ENCODE measurements at places on chromosomes 11 and 22.
A peak's percentile ranks its signal among the peaks of the same experiment; 100 is the strongest.

DNA sequence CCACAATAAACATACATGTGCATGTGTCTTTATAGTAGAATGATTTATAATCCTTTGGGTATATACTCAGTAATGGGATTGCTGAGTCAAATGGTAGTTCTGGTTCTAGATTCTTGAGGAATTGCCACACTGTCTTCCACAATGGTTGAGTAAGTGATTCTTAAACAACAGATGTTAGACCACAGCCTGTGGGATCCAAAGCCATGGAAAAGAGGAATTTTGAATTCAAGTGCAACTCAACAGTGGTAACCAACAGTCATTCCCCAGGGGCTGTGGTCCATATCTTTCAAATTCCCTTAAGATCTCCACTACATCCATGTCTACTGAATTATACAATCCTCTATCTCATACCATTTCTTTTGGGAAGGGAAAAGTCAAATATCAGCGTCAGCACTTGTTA, 321.5 kb downstream of the LARGE1 start:
- no peak for DNase-seq

DNA sequence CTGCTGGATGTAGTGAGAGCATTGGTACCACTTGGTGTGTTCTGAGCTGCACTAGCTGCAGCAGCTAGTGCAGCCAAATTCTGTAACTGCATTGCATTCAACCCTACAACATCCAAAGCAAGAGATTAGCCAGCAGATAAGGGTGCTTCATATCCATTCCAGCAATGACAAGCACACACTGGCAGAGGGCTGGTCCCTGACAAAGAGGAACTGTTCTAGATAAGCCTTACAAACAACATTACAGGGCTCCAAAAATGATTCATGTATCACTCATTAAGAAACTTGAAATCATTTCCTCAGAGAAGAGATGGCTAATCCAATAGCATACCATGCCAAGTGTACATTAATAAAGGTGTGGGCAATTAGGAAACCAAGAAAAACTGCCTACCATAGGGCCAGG, 28.4 kb upstream of the RAPSN start:
- no peak for DNase-seq

DNA sequence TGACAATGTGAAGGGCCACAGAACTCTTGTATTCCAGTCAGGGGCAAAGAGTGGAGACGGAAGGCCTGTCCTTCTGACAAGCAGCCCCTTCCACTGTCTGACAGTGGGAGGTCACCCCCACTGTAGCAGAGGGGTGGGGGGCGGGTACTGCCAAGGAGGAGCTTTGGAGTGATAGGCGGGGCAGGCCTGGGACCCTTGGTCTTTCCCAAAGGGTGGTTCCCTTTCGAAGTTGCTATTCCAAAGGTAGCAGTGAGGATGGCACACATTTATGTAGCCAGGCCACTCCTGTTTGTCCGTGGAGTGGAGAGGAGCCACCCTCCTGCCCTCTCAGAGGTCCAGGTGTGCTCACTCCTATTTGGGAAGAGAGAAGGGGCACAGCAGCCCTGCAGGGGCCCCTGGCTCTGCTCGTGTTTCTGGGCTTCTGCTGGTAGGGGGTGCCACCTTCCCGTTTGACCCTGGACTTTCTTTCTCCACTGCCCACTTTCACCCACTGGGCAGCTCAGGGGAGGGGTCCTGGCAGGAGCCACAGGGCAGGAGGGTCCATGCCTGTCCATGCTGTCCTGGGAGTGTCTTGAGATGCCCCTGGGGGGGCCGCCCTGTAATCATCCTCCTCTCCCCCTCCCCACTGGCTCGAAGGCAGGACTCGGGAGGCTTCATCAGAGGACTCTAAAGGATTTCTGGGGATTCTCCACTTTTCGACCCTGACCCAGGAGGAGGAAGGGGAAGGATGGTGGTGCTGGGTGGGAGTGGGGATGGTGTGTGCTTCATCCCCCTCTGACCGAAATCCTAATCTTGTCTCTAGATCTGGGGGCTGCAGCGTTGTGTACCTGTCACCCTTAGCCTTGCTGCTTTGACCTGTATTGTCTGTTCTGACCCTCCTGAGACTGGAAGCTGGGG, 994 bp downstream of the TAGLN start:
- no peak for DNase-seq

- DNase-seq: no peak
Observed at GRCh38 chr11:44990665-44991064, 40.0 kb upstream of the TP53I11 start.

DNA sequence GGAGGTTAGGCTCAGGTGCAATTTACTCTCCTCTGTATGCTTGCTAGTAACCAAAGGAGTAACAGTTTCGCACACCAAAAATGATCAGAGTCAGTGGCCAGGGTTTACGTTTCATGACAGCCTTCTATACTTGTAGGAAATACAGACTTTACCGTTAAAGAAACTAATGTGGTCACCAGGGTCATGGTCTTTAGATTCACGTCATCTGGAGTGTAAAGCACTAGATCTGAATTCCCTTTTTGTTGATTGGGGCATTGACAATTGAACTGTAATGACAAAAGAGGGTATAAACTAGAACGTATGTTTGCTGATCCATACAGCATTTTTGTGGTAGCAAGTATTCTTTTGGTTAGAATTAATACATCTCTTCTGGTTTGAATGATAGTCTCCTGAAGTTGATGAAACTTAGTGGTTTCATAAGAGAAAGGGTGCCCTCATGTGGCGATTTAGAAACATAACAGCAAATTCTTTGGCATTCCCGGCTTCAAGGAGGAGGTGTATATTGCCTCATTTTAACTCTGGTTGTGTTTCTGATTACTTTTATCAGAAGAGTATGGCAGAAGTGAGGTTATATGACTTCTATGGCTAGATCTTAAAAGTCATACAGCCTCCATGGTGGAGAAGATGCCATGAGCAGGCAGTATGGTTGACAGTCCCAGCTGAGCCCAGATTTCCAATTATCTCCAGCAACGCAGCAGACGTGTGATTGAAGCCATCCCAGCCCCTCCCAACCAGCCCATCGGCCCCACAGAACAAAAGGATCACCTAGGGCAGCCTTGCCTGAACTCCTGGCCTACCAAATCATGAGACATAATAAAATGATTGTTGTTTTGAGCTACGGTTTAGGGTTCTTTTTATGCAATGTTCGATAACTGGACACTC, 35.1 kb downstream of the MMP7 start:
- peak; percentile 34 for DNase-seq

GRCh38 chr11:68206211-68206610, 6.9 kb downstream of the KMT5B start:
- no peak for DNase-seq

- no peak for DNase-seq
Observed at GRCh38 chr22:20211409-20211996, 56.6 kb downstream of the RTN4R start.

DNA sequence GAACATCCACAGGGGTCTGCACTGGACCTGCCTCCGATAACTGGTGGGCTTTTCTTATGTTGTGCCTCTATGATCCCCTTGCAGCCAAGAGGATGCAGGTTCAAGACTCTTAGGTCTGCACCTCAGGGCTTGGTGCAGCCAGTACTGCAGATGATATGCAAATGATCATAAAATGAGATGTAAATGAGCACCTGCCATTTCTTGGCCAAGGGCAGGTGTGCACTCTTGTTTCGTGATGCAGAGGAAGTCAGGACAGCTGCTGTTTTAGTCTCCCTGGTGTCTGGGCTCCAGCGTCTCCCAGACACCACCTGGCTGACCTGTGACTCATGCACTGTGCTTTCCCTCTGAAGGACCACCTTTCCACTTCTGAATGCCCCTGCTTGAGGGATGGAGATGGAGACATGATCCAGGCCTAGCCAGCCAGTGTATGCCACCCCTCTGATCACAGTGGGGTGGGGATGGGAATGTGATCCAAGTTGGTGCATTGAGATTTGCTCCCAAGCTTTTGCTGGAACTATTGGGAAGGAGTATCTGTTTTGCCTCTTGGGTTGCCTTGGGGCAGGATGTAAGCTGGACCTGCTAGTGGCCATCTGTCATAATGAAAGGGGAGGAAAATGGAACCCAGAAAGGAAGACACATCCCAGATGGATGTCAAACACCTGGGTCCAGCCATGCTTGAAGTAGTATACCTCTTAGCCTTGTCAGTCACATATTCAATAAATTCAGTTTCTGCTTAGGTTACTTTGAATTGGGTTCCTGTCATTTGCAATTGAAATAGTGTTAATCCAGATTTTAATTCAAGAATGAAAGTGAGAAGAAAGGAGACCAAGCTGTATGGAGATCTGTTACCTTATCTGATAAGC, 3.3 kb upstream of the KCNJ11 start:
- no peak for DNase-seq

DNA sequence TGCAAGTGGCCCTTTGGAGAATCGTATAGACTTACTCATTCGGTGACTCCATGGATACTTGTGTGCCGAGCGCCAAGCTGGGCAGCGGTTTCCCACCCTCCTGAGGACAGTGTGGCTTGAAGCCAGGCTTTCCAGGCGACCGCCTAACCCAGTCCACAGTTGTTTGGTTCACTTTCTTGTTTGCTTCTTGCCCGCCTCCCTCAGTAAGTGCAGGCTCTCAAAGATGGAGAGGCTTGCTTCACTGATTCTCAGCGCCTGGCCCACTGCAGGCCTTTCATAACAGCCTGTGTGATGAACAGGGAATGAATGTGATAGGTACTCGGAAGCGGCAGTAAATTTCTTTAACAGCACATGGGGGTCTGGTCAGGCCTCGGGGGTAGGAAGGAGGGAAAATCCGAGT, 11.2 kb upstream of the MDK start:
- no peak for DNase-seq

- DNase-seq: no peak
Observed at GRCh38 chr11:79167510-79168188, 273.2 kb downstream of the TENM4 start.

DNA sequence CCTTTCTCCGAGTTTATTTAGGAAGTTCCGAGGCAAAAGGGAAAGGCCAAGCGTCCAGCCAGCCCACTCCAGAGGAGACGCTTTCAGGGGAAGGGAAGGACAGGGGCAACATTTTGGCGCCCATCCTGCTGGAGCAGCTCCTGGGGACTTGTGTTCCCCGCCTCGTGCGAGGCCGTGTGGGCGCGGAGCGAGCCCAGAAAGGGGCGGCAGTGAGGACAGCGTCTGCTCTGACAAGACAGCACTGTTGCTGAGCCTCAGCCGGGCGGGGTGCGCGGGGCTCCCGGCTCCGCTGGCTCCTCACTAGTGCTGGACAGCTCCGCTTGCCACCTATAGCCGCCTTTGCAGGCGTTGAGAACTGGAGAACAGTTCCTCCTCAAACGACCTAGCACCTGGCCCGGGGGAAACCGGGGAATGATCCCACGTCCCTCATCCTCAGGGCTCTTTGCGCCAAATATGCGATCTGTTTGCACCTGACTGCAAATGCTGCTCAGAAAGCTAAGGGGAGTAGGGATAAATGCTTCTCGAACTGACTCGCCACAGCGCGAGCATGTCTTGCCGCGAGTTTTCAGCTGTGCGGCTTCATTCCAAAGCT, 722 bp upstream of the GUCY1A2 start:
- no peak for DNase-seq

DNA sequence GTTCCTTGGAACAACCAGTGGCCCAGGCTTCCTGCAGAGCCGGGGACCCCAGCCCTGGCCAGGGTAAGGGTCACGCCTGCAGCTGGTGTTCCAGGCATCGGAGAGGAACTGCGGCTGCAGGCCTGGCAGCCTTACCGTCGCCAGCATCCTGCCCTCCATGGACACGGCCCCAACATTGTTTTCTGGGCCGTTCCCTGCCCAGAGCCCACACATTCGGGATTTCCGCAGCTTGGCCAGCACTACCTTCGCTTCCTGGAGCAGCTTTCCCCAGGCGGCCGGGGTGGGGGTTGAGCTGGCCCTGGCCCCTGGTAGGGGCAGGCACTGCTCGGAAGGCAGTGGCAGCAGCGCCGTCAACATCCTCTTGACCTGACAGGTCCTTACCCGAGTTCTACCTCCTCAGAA, 17.7 kb downstream of the TXN2 start:
- DNase-seq: no peak

DNA sequence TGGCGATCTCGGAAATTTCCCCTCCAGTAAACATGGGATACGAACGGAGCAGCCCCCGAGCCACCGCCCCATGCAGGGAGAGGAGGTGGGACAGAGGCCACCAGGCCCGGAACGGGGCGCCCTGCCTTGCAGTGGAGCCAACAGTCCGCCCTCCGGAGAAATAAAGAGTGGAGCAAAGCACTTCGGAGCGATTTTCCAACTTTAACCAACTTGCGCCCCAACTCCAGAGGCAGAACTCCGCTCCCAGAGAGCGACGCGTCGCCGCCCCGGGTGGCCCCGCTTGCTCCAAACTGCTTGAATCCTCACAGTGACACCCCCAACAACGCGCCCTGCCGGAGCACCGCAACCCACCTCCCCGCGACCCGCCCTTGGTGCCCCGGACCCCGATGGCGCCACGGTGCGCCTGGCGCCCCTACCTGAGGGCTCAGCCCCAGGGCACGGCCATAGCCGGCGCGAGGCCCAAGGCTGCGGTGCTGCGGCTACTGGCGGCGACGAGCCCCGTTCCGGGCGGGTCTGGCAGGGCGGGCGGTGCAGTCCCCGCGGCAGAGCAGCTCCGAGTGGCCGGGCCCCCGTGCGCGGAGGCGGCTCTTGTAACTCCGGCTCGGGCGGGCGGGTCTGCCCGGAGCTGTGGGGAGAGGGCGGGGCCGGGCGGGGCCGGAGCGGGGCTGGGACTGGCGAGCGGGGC, at the start of gene AHNAK:
AHNAK (minus strand) TSS at position 563 of the 685 bp plus-strand sequence. CDS start 10,708 bp downstream, outside the sequence.
- DNase-seq: peak; percentile 53

DNA sequence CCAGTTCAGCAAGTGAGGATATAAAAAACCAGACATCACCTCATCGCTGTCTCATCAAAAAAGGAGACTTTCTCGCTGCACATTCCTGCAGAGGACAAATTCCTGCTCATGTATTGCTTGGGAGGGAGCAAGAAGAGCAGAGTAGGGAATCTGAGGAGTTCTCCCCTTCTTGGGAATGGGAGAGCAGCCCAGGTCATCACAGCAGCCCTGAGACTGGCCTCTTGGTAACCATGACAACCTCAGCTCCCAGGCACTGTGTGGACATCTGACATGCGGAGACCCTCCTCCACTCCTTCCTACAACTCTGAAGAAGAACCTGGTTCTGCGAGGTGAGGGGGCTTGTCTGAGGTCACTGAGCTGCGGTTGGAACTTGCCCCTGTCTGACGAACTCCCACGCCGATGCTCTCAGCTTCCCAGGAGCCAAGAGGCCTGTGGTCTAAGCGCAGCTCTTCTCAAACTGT, 17.9 kb downstream of the RFPL1 start:
- no peak for DNase-seq

GRCh38 chr22:39661842-39662685, 91.5 kb downstream of the CACNA1I start:
- peak; percentile 88 for DNase-seq

Data from naive thymus-derived CD8-positive, alpha-beta T cell (primary cell).